Esophagus mucosa (tissue), 1 donor: ENCODE measurements at places on chromosomes 7 and 10. TPM values are rescaled to one million over a fixed set of nuclear protein-coding genes. Genes with fewer than 3 reads are reported as not detected.

Gene CNNM1
- total RNA-seq, result 0.36 TPM

Gene TBXAS1
- 10.8 TPM for total RNA-seq

Gene SORCS1
- total RNA-seq, result 0.12 TPM

DNA sequence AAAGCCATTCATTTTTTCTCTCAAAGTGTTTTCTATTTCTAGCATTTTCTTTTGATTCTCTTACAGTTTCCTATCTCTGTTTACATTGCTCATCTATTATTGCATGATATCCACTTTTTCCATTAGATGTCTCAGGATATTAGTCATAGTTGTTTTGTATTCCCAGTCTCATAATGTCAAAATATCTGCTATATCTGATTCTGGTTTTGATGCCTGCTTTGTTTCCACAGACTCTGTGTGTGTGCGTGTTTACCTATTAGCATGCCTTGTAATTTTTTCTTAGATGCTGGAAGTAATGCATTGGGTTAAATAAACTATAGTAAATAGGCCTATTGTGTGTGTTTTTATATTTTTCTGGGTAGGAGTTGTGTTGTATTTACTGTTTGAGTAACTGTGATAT lies 1126.3 kb downstream of the SORCS1 start:
- no peak for ATAC-seq
